ENCODE measurements at places on chromosomes 12 and 14.

GRCh38 chr12:96294831-96295230 lies 100.7 kb downstream of the ELK3 start:
- no peak for DNase-seq

DNA sequence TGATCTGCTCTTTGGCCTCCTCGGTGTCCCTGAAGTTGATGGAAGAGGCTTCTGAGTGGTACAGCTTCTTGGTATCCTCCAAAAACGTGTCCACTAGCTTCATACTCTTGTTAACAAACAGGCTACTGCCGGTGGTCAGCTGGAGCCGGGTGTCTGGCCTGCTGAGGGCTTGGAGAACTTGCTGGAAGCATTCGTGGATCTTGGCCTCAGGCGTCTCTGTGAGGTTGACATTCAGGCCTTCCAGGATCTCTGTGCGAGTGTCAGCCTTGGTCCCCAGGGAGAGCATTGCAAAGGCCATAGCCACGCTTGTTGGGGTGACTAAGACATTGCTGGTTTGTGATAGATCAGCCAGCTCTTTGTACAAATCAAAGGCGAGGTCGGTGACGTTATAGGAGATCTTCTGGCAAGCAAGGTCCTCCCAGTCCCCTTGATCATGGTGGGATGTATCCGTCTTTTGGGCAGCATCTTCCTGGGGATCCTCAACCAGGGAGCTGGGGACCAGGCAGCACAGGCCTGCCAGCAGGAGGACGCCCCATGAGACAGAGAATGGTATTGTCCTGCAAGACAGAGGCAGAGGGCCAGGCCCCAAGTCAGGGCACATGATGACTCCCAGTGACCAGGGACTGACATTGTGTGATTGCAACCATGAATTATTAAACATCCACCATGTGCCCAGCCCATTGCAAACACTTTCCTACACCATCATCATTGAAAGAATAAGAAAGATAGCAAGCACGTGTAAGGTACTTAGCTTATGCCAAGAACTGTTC lies 22.1 kb downstream of the SERPINA1 start:
- no peak for DNase-seq

GRCh38 chr14:100079726-100080005 lies 14.4 kb downstream of the EVL start:
- no peak for DNase-seq

- DNase-seq = no peak
Observed at GRCh38 chr12:31880340-31880739, 78.9 kb upstream of the RESF1 start.

- no peak for DNase-seq
Observed at GRCh38 chr14:87094913-87095312, 898.1 kb downstream of the GALC start.

- DNase-seq = no peak
Observed at GRCh38 chr14:72186523-72186922, 254.3 kb downstream of the RGS6 start.

DNA sequence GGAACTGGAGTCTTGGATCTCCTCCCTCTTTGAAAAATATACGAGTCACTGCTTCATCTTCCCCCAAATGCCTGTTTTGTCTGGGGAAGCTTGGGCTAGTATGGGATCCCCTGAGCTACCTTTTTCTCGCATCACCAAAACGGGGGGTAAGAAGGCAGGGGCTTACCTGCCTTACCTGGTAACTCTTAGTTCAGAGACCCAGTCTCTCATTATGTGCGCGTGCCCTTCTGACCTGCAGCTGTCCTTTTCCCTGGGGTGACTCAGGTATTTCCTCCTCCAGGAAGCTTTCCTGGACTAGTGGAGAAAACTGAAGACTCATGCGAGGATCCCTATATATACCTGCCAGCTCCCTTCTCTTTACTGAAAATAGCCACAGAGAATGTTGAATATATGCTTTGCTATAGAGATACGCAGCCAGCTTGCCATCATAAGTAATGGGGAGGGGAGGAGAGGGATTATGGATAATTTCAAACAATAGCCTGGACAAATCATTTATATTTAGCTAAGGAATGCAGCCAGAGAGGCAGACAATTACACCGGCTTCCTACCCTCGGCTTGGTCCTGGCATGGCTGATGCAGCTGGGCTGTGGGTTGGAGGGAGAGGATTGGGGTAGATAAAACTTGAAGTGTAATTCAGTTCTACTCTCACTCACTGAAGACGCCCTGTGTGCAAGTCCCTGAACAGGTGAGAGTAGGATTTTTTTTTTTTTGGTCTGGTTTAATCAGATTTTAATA lies 1.1 kb downstream of the TSPAN9 start:
- DNase-seq = no peak

Data from stimulated activated CD4-positive, alpha-beta T cell treated with anti-CD3 and anti-CD28 coated beads, Interleukin-1b, Interleukin-23, amount 100 ng/mL, for 1 hour (primary cell).